NCI-H526 (cell line): ENCODE measurements at places on chromosomes 1 and 21.

GRCh38 chr1:152111515-152111968, 3.7 kb downstream of the TCHH start:
- DNase-seq = peak; percentile 79

- no peak for DNase-seq
Observed at GRCh38 chr1:224815647-224816046, 113.8 kb upstream of the DNAH14 start.

DNA sequence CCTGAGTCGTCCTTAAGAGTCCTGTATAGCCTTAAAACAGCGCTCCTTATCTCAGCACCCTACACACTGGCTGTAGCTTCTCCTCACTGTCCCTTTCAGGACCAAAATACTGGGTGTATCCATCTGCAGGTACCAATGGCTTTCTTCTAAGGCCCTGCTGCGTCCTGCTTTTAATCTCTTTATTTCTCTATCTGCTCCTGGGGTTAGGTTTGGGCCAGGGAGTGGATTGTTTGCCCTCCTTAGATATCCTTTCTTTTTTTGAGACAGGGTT, 12.1 kb downstream of the IL6R start:
- DNase-seq = no peak

- DNase-seq = no peak
Observed at GRCh38 chr1:171606402-171606941, 15.6 kb upstream of the MYOCOS start.

- no peak for DNase-seq
Observed at GRCh38 chr1:98056781-98057180, 135.9 kb upstream of the DPYD start.

DNA sequence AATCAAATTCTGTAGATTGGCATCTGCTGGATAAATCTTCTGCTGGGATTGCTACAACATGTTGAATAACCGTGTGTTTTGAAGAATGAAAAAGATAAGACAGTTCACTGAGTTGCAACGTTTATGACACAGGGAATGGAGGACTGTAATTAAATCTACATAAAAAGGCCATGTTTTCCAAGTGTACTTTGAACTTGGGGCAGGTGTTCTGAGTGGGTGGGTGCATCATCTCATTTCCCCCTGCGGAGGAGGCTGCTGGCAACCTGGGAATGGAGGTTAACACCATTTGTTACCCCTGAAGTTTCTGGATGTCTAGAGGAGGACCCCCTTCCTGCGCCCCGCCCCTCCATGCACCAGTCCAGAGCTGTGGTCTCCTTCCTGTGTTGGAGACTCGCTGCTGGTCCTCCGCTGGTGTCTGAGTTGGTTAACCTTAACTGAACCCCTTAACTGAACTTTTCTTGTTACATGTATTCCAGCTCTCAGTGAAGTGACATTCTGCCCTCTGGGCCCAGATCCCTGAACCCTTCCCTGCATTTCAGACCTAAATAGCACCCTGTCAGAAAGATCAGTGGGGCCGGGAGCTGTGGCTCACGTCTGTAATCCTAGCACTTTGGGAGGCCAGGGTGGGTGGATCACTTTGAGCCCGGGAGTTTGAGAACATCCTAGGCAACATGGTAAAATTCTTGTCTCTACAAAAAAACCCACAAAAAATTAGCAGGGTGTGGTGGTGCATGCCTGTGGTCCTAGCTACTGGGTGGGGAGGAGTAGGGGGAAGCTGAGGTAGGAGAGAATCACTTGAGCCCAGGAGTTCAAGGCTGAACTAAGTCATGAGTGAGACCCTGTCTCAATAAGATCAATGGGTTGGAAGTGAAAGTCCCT, 31.8 kb downstream of the UCK2 start:
- DNase-seq = peak; percentile 53

GRCh38 chr1:205061227-205061626, 18.2 kb downstream of the CNTN2 start:
- no peak for DNase-seq

GRCh38 chr1:20375563-20375962, 84.9 kb downstream of the VWA5B1 start:
- no peak for DNase-seq

DNA sequence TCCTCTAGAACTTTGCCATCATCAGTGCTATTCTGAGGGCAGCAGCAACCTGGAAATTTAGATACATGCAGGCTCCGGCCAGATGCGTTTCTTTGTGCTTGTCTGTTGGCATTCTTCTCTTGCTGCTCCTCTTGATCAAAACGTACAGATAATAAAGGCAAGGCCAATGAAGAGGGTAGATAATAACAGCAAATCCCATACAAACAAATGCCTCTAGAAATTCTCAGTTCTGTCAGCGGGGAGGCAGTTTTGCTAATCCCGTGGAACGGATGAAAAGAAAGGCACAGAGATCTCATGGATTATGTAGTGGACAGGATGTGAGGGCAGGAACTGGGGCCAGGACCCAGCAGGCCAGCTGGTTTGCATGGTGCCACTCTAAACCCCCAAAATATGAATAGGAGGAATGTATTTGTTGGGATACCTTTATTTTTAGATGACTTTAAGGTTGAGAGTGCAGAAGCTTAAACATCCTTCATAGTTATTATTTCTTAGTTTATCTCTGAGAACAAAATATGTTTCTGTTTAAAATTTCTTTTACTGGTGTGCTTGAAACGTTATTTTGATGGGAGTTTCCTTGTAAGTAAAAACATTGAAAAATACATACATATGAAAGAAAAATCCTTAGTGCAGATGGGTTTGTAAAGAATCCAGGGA, 1.5 kb downstream of the ITSN1 start:
- no peak for DNase-seq

DNA sequence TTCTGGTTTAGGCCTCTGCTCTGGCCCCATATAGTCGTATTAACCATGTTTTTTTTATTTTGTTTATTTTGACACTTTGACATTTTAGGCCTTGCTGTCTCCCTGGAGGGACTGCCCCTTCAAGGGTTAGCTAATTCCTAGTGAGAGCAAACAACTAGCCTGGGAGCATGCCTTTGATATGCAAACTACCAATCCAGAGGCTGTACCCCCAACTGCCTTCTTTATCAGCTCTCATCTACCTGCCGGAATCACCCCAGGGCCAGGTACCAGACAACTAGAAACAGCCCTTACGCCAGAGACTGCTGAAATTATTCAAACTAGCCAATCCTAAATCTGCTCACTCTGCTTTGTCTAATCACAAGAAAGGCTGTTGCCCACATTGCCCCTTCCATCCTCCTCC, 13.0 kb upstream of the ST6GALNAC5 start:
- DNase-seq = peak; percentile 81

DNA sequence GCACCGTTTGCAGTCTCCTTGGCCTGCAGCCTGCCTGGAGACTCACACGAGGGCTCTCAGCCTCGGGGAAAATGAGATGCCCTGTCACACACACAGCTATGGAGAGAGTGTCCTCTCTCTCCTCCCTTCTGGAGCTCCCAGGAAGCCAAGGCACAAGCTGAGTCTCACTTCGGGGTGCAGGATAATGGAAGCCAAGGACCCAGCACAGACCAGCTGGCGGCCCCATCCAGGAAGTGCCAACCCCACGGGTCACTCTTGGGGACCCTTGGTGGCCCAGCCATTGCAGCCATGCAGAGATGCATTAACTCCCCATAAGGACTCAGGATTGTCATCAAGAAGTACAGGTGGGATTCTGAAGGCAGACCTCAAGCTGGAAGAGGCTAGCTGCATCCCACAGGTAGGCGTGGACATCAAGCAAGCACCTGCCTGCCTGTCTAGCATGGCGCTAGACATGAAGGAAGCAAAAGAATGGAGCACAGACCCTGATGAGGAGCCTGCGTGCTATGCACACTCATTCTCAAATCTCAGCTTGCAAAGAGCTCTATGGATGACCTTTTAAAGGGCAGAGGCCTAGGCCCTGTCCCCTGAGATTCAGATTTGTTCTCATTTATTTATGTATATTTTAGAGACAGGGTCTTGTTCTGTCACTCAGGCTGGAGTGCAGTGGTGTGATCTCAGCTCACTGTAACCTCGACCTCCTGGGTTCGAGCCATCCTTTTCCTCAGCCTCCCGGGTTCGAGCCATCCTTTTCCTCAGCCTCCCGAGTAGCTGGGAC, 49.9 kb downstream of the IRF2BP2 start:
- DNase-seq = no peak

- DNase-seq = no peak
Observed at GRCh38 chr1:4699376-4700301, 45.2 kb downstream of the AJAP1 start.
